HFF-Myc (cell line): ENCODE measurements at places on chromosomes 11 and 22.
A peak's percentile ranks its signal among the peaks of the same experiment; 100 is the strongest.

DNA sequence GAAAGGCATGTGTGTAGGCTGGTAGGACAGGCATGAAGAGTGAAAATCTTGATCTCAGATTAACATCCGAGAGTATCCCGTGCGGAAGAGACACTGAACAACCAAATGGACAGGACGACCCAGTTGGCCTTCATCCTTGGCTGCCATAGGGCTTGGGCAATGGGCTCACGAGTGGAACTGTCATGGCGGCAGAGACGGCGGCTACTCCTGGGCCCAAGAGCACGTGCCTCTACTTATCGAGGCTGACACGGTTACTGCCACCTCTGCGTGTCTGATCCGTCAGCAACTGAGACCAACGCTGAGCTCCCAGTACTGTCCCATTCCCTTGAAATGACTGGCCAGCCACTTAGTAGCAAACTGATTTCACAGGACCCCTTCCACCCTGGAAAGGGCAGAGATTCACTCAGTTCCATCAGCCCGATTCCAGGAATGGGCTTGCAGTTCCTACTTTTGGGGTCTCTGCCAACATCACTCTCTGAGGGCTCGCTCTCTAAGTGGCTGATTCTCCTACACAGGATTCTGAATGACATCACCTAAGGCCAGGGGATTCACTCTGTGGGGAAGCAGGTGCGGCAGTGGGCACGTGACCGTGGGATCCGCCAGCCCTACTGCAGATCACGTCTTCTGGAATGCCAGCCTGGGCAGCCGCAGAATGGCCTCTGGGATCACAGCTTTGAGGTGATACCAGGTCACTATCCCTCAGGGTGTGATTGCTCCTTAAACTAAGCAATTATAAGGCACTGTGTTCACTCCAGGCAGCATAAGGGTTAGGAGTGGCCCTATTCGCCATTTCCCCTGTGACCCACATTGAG is 97.8 kb downstream of the RPS6KA4 start:
- DNase-seq: no peak

GRCh38 chr11:94196363-94196762 is 67.7 kb downstream of the PANX1 start:
- no peak for DNase-seq

DNA sequence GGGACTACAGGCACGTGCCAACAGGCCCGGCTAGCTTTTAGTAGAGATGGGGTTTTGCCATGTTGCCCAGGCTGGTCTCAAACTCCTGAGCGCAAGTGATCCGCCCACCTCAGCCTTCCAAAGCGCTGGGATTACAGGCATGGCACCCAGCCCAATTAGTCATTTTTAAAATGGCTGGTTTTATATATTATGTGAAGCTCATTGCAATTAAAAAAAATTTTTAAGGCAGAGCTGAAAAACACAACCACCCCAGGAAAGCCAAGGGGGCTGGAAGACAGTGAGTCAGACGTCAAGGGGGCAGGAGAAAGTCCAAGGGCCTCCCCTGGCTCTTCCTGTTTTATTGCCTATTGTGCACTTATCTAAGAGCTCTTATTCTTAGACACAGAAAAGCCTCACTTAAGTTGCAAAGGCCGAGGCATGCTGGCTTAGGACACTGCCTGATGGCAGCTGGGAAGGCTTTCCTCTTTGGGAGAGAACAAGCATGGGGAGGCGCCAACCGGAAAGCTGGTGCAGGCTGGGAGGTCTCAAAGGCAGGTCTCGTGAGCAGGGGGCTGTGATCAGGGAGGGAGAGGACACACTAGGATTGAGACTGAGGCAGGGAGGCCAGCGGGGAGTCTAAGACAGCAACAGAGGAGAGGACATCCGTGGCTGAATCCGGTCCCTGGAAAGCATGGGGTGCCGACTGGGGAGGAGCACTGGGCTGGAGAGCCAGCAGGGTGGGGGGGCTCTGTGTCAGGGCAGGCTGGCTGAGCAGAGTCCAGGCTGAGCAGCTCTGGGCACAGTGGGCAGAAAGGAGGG is 11.1 kb upstream of the OSM start:
- DNase-seq: peak; percentile 43

DNA sequence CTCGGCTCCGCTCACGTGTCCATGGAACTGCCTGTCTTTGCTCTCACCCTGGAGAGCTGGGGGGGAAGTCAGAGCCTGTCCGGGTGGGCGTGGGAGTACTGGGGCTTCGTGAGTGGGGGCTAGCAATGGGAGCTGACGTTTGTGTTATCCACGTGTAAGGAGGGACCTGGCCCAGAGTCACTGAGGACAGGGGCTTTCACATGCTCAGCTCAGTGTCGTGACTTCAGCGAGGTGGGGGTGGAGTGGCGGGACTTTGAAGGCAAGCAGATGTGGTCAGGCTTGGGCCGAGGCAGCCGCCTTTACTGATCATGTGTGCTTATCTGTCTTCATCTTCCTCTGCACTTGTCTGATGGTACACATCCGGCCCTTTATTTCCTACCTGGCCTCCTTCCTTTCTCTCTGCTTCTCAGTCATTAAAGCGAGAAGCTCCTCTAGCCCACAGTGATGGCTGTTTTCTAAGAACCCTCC is 113.1 kb upstream of the NNMT start:
- no peak for DNase-seq

DNA sequence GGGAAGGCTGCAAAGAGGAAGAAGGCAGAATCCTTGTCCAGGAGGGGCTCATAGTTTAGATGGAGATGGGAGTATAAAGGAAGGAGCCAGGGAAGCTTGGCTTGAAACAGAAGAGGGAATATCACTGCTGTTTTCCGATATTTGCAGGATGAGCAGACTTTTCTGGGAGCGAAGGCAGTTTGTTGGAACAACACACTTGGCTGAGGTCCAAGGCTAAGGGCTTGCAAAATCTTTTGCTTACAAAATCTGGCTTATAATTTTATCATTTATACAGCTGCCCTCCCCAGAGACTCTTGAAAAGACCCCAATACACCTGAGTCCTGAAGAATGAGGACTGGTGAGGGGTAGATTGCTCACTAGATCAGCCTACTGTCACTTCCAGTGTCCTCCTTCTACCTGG is 174.8 kb downstream of the NELL1 start:
- DNase-seq: no peak

GRCh38 chr11:63903884-63904283 is 13.1 kb downstream of the RCOR2 start:
- no peak for DNase-seq

GRCh38 chr11:134592391-134592990 is 180.4 kb upstream of the B3GAT1 start:
- DNase-seq: no peak

DNA sequence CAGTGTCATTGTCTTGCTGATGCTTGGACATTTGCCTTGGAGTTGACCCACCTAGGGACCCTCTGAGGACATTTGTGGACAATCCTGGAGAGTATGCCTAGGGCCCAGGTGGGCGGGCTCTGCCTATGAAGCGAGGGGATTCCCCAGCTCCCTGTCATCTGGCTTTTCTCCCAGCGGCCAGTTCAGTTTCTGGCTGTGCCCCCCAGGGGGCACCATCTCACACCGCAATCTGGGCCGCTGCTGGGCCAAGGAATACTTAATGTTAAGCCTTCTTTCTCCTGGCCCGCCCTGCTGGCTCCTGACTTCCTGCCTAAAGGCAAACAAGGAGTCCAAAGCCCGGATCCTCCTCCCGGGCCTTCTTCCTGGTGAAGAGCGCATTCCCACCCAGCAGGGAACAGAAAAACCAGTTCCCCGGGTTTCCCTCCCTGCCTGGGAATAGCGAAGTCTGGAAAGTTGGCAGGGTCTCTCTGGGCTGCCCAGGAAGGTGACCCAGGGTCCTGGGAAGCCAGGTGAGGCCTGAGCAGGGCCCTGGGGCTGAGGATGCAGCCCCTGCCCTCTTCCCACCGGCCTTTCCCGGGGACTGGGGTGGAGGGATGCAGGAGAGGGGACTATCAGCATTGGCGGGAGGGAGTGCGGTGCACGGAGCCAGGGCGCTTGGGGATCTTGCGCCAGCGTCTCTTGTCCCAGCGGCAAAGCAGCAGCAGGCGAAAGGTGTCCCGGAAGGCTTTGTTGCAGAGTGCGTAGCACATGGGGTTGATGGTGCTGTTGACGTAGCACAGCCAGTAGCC is 11.9 kb downstream of the CHRM1 start:
- peak; percentile 42 for DNase-seq

GRCh38 chr22:38230916-38231315 is 29.1 kb downstream of the MAFF start:
- no peak for DNase-seq

DNA sequence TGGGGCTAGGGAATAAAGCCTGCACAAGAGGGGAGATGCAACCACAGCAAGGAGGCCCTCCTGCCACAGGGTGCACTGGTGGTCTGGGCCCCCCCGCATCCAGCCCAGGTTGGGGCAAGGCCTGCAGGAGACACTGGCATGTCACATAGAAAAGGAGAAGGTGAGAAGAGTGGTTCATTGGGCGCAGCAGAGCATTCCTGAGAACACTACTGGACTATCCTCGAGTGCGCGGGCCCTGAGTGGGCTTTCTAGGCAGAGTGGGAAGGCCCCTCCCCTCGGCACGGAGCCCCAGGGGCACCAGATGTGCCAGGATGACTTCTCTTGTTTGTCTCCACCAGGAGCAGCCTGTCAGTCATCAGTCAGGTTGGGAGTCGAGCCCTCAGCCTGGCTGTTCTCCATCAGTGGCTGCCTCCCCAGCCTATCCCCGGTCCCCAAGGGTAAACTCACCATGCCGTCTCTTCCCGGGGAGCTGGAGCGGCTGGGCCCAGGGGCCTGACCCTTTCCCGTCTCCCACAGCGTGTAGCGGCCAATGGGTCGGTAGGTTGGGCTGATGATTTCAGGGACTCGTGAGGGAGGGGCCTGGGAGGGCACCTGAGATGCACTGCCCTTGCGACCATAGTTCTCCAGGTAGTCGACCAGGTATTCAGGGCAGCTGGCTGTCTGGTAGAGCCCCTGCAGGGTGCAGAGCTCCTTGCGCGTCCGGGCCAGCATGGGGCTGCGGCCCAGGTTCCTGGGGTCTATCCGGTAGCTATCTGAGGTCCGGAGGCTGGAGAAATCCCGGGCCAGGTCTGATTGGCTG is 9.0 kb downstream of the USP2 start:
- DNase-seq: no peak

DNA sequence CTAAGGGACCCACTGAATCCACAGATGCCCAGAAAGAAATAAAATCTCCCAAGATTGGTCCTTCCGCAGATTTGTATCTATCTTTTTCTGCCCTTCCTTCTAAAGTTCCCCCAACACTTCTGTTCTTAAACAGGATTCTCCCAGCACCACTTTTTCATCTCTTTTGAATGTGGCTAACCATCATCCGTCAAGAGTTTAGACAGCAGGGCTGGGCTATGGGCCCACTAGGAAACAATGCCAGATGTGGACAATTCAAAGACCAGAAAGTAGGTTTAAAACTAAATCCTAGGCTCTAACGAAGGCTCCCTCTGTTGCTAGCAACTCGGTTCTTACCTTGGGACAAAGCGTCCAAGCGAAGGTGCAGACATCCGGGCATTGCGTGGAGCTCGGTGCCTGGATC is 100.0 kb downstream of the AMBRA1 start:
- DNase-seq: no peak

GRCh38 chr22:46864314-46865051 is 102.0 kb downstream of the TBC1D22A start:
- no peak for DNase-seq

- DNase-seq: no peak
Observed at GRCh38 chr11:68066742-68067141, 27.9 kb downstream of the TCIRG1 start.

DNA sequence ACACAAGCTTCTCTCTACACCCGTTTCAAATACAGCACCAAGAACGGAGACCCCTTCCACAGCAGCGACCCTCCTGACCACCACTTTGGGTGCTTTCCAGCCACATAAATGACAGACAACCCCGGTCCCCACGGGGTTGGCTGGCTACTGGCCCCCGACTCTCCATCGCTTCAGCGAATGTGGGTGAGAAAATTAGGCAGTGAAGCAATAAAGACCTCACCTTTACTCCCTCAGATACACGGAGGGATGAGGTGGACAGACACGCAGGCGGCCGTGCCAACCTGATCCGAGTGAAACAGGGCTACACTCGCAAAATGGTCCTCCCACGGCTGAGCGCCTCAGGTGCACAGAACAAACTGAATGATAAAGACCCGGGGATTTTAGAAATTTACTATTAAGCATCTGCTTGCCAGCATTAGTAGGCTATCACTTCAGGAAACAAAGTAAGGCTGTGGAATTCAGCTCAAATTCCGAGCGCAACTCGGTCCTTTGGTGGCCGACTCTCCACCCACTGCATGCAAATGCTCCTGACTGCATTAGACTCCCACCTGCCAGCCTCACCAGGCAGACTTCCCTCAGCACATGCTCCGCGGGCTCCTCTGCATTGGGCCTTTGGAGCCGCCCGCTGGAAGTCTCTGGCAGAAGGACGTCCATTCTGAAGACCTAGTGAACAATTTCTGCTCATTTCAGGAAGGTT is 12.8 kb upstream of the EFCAB6 start:
- DNase-seq: no peak

GRCh38 chr22:30598986-30599385 is 7.3 kb upstream of the PES1 start:
- no peak for DNase-seq

DNA sequence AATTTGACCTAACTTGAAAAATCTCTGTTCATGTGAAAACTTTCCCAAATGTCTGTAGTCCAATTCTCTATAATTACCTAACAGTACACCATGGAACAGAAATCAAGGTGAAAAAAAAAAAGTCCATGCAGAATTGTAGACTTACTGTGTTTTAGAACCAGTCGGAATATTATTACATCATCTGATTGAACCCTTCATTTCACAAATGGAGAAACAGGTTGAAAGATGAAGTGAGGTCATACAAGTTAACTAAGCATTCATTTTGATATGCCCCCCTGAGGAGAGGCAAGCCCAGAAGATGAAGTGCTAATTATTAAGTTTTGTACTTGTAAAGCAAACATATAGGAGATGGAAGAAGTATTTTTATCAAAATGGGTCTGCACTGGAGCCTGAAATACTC is 179.4 kb downstream of the WNT11 start:
- no peak for DNase-seq

DNA sequence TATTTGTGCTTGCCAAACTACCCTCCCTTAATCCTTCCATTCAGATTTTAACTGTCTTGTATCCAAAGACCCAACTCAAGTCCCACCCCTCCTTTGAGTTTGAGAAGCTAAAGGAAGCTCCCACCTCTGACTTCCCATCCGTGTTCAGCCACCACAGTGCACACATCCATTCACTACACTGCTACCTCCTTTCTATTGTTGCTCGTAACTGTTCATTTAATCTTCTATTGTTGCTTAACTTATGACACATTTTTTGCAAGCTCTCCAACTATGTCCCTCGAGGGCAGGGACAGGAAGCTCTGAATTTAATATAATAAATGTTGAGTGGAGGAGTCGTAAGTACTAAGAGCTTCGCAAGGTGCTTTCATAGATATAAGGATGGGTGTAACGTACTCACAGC is 10.4 kb downstream of the LARGE1 start:
- no peak for DNase-seq
